ENCODE measurements at places on chromosomes 13 and 19.

- no peak for DNase-seq
These were observed 629 bp downstream of the PEPD start for GRCh38 chr19:33520844-33521479.

DNA sequence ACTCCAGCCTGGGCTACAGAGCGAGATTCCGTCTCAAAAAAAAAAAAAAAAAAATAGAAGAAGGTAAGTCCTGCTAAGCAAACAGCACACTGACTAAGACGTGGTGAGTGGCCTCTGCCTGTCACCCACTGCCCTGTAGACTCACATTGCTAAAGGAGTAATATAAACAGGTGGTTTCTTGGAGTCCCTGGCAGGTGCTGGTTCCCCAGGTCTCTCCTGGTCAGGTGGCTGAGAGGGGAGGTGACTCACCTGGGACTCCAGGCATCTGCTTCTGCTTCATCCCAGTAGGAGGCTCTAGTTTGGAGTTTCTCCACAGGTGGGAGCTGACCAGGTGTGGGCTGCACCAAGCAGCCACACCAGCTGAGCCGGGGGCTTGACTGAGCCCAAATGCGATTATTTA lies at the start of gene OR10H1:
Gene OR10H1, minus strand, starts transcription at position 359 of the 400 bp plus-strand sequence. CDS start 7,627 bp downstream, outside the sequence.
- DNase-seq = peak; percentile 50

DNA sequence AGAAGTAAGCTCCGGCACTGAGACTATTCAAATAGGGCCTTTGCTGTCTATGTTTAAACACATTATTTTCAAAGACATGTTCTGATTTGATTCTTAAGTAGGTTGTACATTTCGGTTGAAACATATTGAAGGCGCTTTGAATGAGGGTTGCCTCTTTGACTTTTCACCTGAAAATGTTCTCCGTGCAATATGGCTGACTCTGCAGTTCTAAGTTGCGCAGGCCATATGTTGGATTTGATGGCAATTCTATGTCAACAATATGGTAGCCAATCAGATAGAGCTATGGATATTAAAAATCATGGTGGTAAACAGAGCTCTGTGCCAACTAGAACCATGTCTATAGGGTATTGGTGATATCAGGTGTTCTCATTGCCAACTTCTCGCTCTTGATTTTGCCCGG lies 307.3 kb downstream of the NALCN start:
- DNase-seq = no peak

- DNase-seq = no peak
These were observed 120.7 kb upstream of the RNF113B start for GRCh38 chr13:98297745-98298144.

GRCh38 chr13:21967871-21968270 lies 297.0 kb downstream of the FGF9 start:
- no peak for DNase-seq

- no peak for DNase-seq
These were observed 271.2 kb downstream of the DCLK1 start for GRCh38 chr13:35859981-35860380.

DNA sequence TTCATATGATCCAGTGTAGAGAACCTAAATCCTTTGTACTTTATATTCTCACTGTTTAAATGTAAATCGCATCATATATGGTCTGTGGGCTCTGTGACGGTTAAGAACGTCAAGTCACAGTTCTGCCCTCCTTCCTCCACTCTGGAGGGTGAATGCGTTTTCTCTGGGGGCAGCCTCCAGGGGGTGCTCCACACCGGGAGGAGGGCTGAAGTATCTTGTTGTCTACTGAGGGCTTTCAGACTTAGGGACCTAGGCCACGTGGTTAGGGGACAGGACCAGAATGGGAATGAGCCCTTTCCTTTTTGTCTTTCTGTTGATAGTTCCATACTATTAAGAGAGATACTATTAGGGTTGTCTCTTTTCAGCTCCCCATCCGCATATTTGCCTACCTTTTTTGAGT lies 504.9 kb downstream of the FGF9 start:
- no peak for DNase-seq

GRCh38 chr13:75072368-75072767 lies 409.6 kb downstream of the TBC1D4 start:
- no peak for DNase-seq

GRCh38 chr19:11024259-11024658 lies 63.4 kb downstream of the SMARCA4 start:
- DNase-seq = no peak

GRCh38 chr19:45428384-45429231 lies 4.9 kb upstream of the ERCC1 start:
- no peak for DNase-seq

DNA sequence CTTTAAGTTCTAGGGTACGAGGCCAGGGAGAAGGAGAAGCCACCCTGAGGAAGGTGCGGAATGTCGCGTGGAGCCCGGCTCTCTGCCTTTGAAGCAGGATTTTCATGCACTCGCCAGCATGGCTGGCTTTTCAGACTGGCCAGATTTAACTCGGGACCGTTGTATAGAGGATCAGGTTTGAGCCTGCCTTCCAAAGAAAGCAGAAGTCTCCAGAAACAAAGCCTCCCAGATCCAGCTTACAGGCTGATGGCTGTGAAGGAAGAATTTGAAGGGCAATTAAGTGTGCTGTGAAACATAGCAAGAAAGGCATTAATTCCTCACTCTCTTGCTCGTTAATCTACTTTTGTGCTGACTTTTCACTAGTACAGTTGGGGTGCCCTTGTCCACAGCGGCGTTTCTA lies 140.2 kb downstream of the SOX1 start:
- no peak for DNase-seq

DNA sequence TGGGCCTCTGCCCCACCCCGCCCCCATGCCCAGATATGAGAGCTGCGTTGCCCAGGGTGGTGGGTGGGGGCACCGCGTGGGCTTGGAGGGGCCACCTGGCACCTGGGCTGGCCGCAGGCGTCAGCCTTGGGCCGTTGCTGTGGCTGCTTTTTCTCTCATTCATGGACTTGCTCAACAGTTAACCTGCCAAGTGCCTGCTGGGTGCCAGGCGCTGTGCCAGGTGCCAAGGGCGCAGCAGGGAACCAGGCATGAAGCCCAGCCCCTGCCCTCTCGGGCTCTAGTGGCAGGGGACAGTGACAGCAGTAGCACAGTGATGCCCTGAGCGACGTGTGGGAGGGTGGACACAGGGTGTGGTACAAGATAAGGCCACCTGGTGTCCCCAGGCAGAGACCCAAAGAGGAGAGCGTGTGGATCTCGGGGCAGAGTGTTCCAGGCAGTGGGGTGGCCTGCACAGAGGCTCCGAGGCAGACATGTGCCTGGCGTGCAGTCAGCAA lies 28.1 kb downstream of the DHX34 start:
- no peak for DNase-seq

- DNase-seq = no peak
These were observed 5.6 kb upstream of the ZNF607 start for GRCh38 chr19:37725181-37725580.

GRCh38 chr19:44752123-44752815 lies 3.8 kb downstream of the BCL3 start:
- no peak for DNase-seq

GRCh38 chr19:53664760-53665159 lies 33.0 kb downstream of the DPRX start:
- no peak for DNase-seq

GRCh38 chr19:38197937-38198704 lies 25.9 kb downstream of the DPF1 start:
- DNase-seq = no peak

DNA sequence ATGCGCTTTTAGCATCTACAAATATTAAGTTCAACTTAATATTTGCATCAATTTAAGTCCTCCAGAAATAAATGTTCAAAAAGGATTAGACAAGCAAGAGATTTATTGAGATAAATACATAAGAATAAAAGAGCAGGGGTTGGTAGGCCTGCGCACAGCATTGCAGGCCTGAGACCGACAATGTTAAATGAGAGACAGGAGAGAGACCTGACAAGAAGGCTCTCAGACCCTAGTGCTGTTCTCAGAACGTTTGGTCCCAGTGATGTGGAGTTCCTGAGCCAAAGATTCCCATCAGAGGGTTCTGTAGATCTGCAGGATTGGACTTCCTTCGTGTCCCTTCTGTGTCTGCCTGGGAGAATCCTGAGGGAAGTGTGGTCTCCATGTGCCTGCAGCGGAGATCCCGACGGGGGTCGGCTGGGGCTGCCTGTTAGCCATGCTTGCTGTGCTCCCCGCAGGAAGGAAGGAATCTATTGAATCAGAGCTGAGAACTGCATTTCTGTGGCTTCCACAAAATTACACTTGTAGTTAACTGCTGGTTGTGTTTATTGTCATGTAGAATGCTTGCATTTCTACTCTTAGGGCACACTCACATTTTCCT lies 369.9 kb upstream of the SLC10A2 start:
- DNase-seq = no peak

DNA sequence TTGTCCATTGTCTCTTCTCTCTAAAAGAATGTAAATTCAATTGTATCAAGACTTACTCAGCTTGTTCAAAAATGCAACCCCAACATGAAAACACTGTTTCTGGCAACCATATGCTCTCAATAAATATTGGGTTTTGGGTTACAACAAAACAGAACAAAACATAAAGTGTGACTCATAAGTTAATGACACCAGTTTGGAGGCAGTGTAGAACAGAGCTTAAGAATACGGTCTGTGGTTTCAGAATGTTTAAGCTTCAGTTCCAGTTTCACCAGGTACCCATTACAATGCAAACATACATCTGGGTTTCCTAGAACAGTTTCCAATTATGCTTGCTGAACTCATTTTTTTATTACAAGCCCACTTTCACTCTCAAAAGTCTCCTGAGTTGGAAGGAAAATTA lies 285.8 kb upstream of the PCDH9 start:
- DNase-seq = peak; percentile 29

- no peak for DNase-seq
These were observed 27.4 kb upstream of the CACTIN start for GRCh38 chr19:3653865-3654513.

DNA sequence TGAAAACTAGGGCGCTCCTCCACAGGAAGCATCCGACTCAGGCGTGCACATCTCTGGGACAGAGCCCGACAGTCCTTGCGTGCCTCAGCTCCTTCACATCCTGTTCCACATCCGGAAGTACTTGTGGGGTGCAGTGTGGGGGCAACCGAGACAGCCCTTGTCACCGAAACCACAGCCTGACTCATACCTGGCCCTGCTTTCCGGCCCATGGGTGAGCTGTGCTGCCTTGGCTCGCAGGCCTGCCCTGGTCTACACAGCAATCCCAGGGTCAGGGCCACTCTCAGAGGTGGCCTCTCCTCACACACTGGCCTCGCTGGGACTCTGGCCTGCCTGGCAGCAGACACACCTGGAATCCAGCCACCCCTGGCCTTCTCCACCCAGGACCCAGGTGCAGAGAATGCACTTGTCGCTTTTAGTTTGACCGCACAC lies 100.4 kb downstream of the STK24 start:
- peak; percentile 83 for DNase-seq

DNA sequence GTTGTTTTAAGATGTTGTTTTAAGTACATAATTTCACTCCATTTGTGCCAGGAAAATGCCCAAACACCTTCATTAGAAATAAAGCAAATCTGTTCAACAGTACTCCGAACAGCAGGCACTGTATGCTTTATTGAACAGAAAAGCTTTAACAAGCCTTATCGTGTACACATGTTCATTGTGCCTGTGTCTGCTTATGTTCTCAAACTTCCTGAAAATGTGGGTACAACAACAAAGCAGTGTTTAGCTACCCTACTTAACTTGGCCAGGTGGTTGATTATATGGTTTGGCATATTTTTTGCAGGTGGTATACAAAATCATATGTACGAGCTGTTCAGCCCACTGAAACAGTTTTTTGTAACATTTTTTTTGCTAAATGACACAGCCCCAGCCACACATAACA lies 718.0 kb downstream of the DACH1 start:
- no peak for DNase-seq

DNA sequence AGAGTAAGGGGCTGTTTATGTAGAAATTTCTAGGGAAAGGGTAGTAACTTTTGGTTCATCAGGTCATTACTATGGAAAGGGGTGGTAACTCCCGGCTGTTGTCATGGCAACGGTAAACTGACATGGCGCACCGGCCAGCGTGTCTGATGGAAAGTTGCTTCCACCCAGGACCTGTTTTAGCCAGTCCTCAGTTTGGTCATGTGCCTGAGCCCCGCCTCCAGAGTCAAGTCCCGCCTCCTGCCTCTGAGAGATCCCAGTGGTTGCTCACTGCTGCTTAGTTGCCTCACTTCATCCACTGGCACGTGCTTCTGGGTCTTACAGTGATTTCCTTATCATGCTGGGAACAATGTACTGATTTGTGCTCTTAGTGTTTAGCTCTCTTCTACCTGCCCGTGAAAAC lies 455.2 kb upstream of the ZNF507 start:
- DNase-seq = no peak

- DNase-seq = no peak
These were observed 185.3 kb downstream of the TBC1D4 start for GRCh38 chr13:75296641-75297040.

- DNase-seq = no peak
These were observed 147.3 kb downstream of the KCNRG start for GRCh38 chr13:50162567-50162966.

GRCh38 chr13:41614671-41615527 lies 157.5 kb downstream of the RGCC start:
- DNase-seq = peak; percentile 60

- DNase-seq = peak; percentile 87
These were observed 58.3 kb downstream of the GPALPP1 start for GRCh38 chr13:45047394-45048310.

DNA sequence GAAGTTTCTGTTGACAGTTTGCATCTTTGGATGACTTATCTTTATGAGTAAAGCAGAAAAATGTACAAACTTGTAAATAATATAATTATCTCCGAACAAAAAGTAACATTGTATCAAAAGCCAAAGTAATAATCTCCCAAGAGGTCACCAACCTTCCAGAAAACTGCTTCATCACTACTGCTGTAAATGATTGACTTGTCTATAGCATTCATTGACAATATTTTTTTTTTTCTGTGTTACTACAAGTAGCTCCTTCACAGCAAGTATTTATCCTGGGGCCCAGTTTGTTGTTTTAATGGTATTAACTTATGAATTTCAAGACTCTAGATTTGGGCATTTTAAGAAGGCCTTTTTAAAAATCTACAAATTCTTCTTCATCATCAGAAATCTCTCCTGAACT lies 242.4 kb downstream of the KLF12 start:
- no peak for DNase-seq

- DNase-seq = peak; percentile 62
These were observed 8.8 kb downstream of the TPM4 start for GRCh38 chr19:16085115-16085514.

- no peak for DNase-seq
These were observed 77.9 kb downstream of the ZNF536 start for GRCh38 chr19:30450100-30450499.

DNA sequence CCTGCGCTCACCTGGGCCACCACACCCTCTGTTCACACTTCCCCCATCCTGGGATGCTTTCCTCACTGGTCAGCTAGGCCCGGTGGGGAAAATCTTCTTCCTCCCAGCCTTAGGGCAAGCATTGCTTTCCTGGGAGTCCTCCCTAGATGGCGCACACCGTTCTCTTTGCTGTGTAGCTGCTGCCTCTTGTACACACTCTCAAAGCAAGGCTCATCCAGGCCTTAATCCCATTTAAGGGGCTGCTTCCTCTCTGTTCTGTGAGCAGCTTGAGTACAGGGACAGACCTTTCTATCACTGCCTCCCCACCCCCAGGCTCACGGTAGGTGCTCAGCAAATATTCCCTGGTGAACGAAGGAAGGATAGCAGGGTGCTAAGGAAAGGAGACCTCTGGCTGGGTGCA lies 11.1 kb downstream of the SLC7A10 start:
- DNase-seq = peak; percentile 19
